T-helper 22 cell (primary cell): ENCODE measurements at places on chromosomes 12 and 14.

GRCh38 chr14:67510121-67510520 lies 21.6 kb upstream of the TMEM229B start:
- DNase-seq = no peak

GRCh38 chr12:49026101-49026500 lies 7.5 kb upstream of the PRKAG1 start:
- no peak for DNase-seq

DNA sequence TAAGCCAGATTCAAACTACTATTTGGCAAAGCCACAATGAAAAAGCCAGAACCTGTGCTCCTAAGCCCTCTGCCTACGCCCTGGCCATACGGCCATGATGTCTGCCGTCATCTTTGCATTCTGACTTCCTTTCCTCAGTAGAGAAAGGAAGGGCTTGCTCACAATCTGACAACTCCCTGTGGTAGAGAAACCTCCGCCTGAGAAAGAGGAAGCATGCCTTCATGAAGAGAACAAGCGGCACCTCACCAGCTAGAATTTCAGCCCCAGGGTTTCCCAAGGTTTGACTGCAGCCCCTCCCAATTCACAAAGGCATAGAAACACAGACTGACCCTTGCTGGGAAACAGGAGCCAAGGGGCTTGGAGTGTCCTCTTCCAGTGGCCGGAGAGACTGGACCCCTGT lies 25.7 kb downstream of the TEP1 start:
- no peak for DNase-seq

DNA sequence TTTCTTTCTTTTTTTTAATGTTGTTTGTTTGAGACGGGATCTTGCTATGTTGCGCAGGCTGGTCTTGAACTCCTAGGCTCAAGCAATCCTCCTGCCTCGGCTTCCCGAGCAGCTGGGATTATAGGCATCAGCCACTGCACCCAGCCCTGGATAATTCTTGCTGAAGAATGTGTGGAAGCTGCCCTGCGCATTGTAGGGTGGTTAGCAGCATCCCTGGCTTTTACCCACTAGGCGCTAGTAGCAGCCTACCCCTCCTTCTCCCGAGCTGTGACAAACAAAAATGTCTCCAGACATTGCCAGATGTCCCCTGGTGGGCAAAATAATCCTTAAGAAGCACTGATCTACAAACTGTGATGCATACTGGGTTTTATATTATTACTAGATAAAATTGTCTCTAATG lies 6.6 kb downstream of the DCAF4 start:
- no peak for DNase-seq

- DNase-seq = no peak
These were observed 411.4 kb downstream of the CCDC91 start for GRCh38 chr12:28601570-28602058.

DNA sequence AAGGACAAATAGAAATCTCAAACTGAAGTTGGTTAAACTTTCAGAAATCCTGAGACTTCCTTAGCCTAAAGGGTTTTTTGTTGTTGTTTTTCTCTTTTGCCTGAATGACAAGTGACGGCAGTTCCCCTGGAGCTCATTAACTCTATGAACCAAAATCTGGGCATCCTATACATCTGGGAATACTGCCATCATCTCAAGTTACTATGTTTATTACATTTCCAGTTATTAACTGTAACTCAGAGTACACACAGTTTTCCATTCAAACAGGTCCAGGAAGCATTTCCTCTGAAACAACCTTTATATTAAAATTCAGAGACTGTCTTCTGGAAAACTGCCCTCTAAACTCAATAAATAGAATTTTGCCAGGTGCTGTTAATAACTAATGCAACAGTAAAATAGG lies 55.6 kb upstream of the CDKL1 start:
- DNase-seq = no peak

- DNase-seq = no peak
These were observed 61.7 kb upstream of the RFLNA start for GRCh38 chr12:124233041-124233796.

- no peak for DNase-seq
These were observed 436.1 kb downstream of the TMEM132D start for GRCh38 chr12:129467726-129468125.

DNA sequence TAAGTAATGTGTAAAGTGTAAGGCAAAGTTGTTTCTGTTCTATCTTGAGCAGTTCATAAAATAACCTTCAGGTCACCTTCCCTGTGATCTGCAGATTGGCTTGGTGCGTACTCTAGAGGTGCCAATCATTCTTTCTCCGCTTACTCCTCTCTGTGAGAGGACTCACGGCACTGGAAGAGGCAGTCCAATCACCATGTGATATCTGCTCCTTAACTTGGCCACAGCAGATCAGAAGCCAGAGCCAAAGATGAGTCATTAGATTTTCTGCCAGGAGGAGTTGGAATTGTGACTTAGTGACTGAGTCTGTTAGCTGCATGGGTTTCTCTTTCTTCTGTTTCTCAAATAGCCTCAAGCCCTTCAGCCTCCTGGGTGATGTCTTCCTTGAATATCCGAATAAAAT lies 165.5 kb downstream of the SLC41A2 start:
- no peak for DNase-seq
